Fibroblast of the conjunctiva (primary cell): ENCODE measurements at places on chromosomes 6 and 20.

DNA sequence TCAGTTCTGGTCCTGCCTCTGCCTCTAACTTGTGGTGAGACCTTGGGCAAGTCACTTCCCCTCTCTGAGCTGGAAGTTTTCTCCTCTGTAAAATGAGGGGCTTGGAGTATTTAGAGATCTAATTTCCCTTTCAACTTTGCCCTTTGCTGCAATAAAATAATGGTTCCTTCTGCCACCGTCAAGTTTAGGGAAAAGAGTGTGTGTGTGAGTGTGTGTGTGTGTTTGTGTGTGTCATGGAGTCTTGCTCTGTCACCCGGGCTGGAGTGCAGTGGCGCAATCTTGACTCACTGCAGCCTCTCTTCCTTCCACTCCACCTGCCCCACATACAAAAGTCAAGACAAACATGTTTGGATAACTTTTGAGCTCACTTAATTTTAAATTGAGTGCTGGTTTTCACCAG is 39.2 kb upstream of the PIM1 start:
- no peak for DNase-seq

DNA sequence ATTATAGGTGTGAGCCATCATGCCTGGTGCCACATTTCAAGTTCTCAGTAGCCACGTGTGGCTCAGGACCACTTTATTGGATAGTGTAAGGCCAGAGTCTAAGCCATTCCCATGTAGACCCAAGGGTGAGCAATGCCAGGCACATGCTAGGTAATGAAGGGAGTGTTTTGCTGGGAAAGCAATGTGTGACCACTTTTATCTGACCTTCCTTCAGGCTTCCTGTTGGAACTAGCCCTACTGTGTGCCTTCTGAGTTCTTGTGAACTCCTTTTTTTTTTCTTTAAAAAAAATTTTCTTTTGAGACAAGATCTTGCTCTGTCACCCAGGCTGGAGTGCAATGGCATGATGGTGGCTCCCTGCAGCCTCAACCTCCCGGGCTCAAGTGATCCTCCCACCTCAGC is 33.3 kb downstream of the ZNF341 start:
- no peak for DNase-seq

DNA sequence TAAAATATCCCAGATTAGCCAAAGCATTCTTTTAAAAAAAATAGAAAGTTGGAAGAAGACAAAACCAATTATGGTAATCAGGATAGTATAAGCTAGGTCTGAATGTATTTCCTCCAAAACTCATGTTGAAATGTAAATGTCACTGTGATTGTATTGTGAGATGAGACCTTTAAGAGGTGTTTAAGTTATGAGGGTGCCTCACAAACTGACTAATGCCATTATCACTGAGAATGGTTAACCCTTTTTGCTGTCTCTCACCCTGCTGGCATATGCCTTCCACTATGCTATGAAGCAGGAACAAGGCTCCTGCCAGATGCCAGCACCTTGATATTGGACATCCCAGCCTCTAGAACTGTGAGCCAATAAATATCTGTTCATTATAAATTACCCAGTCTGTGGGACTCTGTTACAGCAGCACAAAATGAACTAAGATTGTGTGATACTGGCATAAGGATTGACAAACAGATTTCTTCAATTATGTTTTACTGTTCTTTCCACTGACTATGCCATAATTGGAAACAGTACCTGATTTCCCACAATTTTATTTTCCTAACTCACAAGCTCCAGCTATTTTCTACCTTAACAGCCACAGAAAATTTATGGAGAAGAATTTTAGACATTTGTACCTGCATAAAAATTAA is 63.8 kb downstream of the IBTK start:
- DNase-seq = no peak

- no peak for DNase-seq
Measured at GRCh38 chr20:49863666-49864065, 51.0 kb downstream of the SLC9A8 start.

GRCh38 chr20:6863355-6863754 is 95.9 kb downstream of the BMP2 start:
- no peak for DNase-seq

- no peak for DNase-seq
Measured at GRCh38 chr6:29651413-29652197, 5.3 kb upstream of the MOG start.

- no peak for DNase-seq
Measured at GRCh38 chr20:24983896-24984295, 8.7 kb downstream of the APMAP start.
